ENCODE measurements at places on chromosomes 4 and X.

GRCh38 chr4:139692309-139693012 lies 26.8 kb downstream of the MGST2 start:
- DNase-seq, result no peak

DNA sequence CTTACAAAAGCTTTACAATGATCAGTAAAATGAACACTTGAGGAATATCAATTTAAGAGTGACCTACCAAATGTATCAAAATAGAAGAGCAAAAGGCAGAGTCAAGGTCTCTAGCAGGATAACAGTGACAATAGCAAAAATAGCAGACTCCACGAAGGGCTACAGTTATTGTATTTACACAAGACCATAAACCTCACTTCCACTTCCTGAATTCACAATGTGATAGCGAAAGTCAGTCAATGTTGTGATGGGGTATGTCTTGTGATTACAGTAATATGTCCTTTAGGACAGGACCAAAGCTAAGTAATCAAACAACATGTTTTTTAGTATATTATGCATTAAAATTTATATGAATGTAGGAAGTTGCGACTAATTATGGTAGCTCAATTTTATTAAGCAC lies 139.6 kb downstream of the IQCM start:
- DNase-seq, result no peak

DNA sequence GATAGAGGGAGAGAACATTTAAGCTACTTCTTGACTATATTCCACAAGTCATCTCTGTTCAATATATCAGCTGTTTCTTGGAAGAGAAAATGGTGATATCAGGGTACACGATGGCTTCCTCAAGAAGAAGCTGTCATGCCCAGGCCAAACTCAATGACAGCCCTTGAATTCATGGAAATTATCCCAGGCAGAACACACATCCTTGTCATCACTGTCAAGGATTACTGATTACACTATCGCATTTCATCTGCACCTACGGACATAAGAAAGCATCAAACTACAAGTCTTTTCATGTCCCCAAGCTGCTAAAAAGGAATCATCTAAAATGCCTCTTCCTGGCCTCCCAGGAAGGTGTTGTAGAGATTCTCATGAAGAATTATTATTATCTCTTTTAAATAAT lies 165.2 kb upstream of the SLC7A11 start:
- no peak for DNase-seq

GRCh38 chrX:39874202-39874816 lies 223.4 kb downstream of the BCOR start:
- DNase-seq, result no peak

- no peak for DNase-seq
These were observed 186.6 kb upstream of the MAOA start for GRCh38 chrX:43469391-43470054.

GRCh38 chr4:5638976-5639375 lies 69.4 kb downstream of the EVC2 start:
- no peak for DNase-seq

GRCh38 chr4:144732584-144733428 lies 86.8 kb downstream of the HHIP start:
- DNase-seq, result no peak
